Effector memory CD4-positive, alpha-beta T cell (primary cell): ENCODE measurements at places on chromosomes 13 and 19.

DNA sequence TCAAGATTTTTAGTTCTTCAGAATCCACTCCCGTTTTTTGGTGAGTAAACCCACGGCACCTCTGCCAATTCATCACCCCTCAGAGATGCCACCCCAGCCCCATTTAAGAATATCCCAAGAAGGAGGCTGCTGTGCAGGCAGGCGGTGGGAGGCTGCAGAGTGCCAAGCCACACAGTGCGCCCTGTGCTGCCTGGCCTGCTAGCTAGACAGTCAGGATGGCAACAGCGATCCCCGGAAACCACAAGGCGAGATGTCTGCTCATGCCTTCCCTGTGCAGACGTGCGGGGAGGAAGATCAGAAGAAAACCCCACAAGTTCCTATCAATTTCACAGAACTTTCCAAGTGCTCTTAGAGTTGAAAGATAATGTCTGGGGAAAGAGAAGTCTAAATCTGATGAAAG is 64.8 kb upstream of the GPR183 start:
- DNase-seq, result peak; percentile 66

- no peak for DNase-seq
Measured at GRCh38 chr13:26558987-26559386, 1.5 kb downstream of the WASF3 start.

- no peak for DNase-seq
Measured at GRCh38 chr13:107901996-107902562, 313.3 kb downstream of the LIG4 start.

GRCh38 chr13:42594481-42595252 is 20.7 kb downstream of the TNFSF11 start:
- DNase-seq, result peak; percentile 15
